ENCODE measurements at places on chromosomes 7 and 10.

- no peak for DNase-seq
Measured at GRCh38 chr7:50706469-50706937, 76.2 kb downstream of the GRB10 start.

DNA sequence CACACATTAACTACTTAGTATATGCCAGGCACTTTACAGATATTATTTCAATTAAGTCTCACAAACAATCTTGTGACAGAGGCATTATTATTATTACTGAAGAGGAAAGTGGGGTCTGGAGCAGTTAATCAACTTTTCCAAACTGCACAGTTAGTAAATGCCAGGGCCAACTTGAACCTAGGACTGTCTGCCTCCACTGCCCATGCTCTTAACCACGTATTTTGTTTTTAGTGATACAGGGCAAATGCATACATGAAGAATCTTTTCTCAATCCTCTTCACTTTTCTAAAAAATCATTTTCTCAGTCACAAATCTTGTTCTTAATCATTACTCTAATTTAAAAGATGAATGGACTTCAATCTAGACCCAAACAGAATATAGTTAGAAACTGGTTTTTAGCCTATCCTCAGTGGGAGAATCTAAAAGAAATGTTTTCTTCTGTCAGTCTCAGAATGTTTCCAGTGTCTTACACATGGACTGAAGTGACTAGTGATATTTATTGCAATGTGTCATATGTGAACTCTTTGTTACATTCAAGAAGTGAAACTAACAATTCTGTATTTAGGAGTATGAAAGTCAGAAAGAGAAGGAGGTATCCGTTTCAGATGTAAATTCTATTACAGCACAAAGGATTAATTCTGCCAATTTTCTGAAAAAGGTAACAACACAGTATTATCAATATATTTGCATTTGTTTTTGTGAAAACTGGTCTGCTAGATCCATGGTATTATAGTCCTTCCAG lies 55.5 kb upstream of the CCNJ start:
- DNase-seq, result no peak

DNA sequence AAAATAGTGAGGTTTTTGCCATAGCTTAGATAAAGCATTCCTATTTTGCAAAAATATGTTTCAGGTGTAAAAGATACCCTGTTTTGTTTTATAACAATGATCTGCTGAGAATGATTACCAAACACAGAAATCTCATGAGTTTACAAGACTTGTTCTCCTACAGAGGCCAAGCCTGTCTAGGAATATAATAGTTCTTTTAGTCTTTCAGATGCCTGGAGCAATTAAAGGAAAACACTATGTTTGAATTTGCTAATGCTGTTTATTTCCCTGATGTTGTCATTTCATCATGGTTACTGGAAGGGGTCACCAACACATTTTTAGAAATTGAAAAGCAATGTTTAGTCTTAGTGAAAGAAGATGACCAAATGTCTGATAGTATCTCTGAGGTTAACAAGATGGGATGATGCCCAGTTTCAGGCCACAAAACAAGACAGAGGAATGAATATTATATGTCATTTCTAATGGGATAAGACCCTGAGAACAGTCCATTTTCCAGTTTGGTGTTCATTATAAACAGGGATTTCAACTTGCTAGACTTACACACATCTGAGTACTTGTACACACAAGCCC lies 559.9 kb downstream of the INHBA start:
- DNase-seq, result no peak

DNA sequence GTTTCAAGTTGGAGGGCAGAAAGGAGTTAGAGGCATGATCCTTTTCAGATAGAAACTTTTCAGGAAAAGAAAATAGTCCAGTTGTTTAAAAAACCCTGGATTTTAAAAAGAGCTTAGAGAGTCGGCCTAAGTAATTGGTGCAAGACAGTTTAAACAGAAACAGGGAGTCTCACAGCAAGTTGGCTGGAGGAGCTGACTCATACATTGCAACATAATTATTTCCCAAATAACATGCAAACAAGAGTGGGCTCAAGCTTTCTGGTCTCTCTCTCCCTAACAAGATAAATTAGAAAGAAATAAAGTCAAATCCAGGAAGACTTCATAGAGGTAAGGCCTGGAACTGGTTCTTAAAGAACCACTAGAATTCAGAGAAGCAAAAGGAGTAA lies 100.3 kb upstream of the AGBL3 start:
- no peak for DNase-seq

- DNase-seq, result no peak
Measured at GRCh38 chr10:91567815-91568214, 65.1 kb downstream of the PPP1R3C start.

GRCh38 chr10:4635388-4635787 lies 190.6 kb upstream of the AKR1E2 start:
- no peak for DNase-seq

DNA sequence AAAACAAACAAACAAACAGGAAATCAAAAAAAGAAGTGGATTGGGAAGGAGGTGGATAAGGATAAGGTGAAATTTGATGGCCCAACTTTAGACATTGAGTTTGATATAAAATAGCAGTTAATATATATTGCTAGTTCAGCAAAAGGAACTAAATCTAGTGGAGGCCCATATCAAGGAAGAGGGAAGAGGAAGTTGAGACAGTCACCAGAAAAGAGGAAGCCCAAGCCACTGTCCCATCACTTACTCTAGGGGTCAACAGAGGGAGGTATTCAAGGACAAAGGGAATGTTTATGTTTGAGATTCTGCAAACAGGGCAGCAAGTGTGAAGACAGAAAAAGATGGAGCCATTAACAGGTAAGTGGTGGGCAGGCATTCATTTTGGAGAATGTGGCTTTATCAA lies 3.7 kb downstream of the LAMTOR4 start:
- no peak for DNase-seq

- no peak for DNase-seq
Measured at GRCh38 chr10:98293550-98294269, 25.7 kb upstream of the LOXL4 start.
